ENCODE measurements at places on chromosomes 3 and 15.

GRCh38 chr15:77186594-77187011 lies 115.7 kb upstream of the TSPAN3 start:
- no peak for DNase-seq

DNA sequence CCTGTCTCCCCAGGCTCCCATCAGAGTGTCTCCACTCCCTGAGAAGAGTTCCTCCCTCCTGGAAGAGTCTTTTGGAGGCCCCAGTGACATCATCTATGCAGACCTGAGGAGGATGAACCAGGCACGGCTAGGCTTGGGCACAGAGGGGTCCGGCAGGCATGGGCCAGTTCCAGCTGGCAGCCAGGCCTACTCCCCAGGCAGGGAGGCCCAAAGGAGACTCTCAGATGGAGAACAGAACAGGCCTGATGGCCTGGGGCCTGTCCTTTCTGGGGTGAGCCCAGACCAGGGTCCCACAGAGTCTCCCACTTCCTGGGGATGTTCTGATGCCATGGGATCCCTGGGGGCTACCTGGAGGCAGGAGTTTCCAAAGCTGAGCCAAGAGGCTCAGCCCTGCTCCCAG lies 8.5 kb downstream of the SH2D7 start:
- no peak for DNase-seq

- DNase-seq: peak; percentile 18
Measured at GRCh38 chr3:181311186-181311585, 321.6 kb upstream of the DNAJC19 start.

- DNase-seq: no peak
Measured at GRCh38 chr3:10338591-10339353, 17.9 kb upstream of the SEC13 start.

GRCh38 chr15:78389322-78389721 lies 48.7 kb upstream of the IREB2 start:
- DNase-seq: no peak

DNA sequence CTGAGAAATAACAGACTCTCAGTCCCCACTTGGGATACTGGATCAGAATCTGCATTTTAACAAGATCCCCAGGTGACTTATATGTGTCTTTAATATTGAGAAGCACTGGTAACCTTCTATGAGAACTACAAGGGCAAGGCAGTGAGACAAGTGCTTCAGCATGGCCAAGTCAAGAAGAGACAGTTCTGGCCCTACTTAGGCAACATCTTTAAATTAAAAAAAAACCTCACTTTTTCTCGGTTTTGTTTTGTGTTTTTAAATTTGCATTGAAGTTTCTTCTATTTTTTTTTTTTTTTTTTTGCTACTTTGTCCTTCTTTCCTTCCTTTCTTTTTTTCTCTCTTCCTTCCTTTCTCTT lies 42.5 kb upstream of the SPTSSB start:
- DNase-seq: no peak

GRCh38 chr15:91864664-91865063 lies 11.2 kb downstream of the SLCO3A1 start:
- no peak for DNase-seq

GRCh38 chr15:76203346-76204108 lies 107.7 kb downstream of the ETFA start:
- DNase-seq: no peak

GRCh38 chr3:123337948-123338619 lies 110.8 kb downstream of the ADCY5 start:
- DNase-seq: peak; percentile 41

- no peak for DNase-seq
Measured at GRCh38 chr3:17831366-17831765, 88.9 kb upstream of the TBC1D5 start.

GRCh38 chr3:30457726-30458125 lies 148.7 kb upstream of the TGFBR2 start:
- DNase-seq: no peak

DNA sequence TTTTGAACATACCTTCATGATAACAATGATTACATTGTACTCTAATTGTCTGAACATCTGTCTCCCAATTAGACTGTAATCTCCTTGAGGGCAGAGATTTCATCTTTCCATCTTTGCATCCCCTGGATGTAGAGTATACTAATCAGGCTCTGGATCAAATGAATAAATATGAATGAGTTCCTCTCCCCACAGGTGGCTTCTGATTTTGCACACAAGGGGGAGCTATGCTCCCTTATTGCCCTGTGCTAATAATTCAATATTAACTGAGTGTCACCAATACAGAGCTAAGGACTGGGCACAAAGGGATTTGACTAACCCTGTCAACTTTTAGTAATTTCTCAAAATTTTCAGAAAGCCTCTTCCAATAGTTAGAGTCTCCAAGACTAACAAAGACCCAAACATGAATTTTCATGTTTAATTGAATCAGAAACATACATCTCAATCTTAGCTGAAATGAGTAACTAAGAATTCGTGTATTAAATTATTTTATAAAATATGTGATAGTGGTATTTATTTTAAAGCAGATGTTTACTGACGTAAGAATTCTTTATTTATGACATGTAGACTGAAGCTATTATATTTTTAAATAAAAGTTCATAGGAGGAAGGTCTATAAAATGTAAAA lies 3.0 kb downstream of the DUOXA1 start:
- DNase-seq: no peak

GRCh38 chr3:171867981-171868380 lies 24.8 kb downstream of the TMEM212 start:
- no peak for DNase-seq
